Calu3 (cell line): ENCODE measurements at places on chromosomes 3 and 15. TPM values are rescaled to one million over a fixed set of nuclear protein-coding genes. Genes with fewer than 3 reads are reported as not detected.

FBXO40 gene
- total RNA-seq: not detected in 2 replicates

IQCF5 gene
- not detected in 2 replicates for total RNA-seq

SPSB4 gene
- not detected in 2 replicates for total RNA-seq

AADACL2 gene
- total RNA-seq: not detected in 2 replicates

- no peak overlapping the region for H3K4me3 ChIP-seq
- no peaks in the 10 kb centered on the region for H3K36me3 ChIP-seq
- H3K27ac ChIP-seq: no peak overlapping the region
- H3K27me3 ChIP-seq: no peaks in the 10 kb centered on the region
- H3K4me1 ChIP-seq: no peaks in the 10 kb centered on the region
These were observed 132.3 kb downstream of the SUCLG2 start for GRCh38 chr3:67522081-67522480.

- H3K4me1 ChIP-seq: peaks cover 39% of the 10 kb centered on the region
- peak overlapping the region; percentile 32 for H3K27ac ChIP-seq
- no peak overlapping the region for H3K4me3 ChIP-seq
- DNase-seq: no peak
- peaks cover 22% of the 10 kb centered on the region for H3K36me3 ChIP-seq
These were observed 9.9 kb downstream of the B3GNT5 start for GRCh38 chr3:183262875-183263378.

DNA sequence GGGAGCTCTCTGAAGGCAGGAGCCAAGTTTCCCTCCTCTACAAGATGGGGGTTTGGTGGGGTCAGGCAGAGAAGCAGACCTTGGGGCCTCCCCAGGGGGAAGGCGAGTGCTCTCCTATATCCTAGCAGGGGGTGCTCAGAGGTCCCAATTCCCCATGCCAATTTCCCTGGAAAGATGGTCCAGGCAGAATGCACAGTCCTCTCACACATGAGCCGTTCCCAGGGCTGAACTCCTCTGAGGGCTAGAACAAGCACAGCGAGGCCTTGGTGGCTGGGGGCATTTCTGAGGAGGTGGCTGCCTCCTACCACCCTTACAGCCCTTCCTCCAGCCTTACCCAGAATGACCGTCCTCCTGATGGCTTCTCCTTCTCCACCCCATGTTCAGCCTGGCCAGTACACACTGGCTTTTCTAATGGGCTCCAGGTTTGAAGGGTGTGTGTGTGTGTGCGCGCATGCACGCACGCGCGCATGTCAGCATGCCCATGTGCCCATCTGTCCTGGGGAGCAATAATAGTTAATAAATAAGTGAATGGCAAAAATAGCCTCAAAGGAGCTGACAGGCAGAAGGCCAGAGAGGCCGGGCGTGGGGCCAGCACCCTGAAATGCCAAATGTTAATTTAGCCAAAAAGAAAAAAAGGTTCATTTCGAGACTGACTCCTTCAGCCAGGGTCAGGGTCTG, 24.4 kb downstream of the ADCY5 start:
- peaks cover 7% of the 10 kb centered on the region for H3K4me1 ChIP-seq
- H3K4me3 ChIP-seq: no peak overlapping the region
- H3K27ac ChIP-seq: no peak overlapping the region

DNA sequence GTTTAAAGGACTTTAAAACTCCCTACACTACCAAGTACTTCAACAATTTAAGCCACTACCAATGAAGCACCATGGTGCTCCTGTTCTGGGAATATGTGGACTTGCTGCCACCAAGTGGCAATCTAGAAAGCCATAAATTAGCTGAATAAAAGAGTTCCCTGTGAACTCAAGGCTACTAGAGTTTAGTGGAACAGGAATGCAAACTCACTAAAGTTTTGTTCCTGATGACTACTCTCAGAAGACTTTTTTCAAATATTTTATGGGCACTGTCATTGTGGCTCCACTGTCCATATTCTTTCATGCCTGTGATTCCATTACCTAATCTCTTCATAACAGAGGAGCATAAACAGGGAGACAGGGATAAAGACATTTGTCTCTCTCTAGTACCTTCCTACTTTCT, 63.9 kb downstream of the TMCC1 start:
- DNase-seq: peak; percentile 65
- no peak overlapping the region for H3K27ac ChIP-seq
- H3K36me3 ChIP-seq: peaks cover 6% of the 10 kb centered on the region
- H3K4me3 ChIP-seq: no peak overlapping the region

- H3K27ac ChIP-seq: no peak overlapping the region
- no peaks in the 10 kb centered on the region for H3K4me1 ChIP-seq
- no peak for DNase-seq
- H3K27me3 ChIP-seq: peaks cover 10% of the 10 kb centered on the region
- H3K36me3 ChIP-seq: peaks cover 7% of the 10 kb centered on the region
These were observed 24.9 kb upstream of the ACAD9 start for GRCh38 chr3:128854475-128854874.

GRCh38 chr15:82021992-82022391, 23.8 kb downstream of the MEX3B start:
- H3K4me1 ChIP-seq: no peaks in the 10 kb centered on the region
- no peak for DNase-seq
- H3K27me3 ChIP-seq: peaks cover 68% of the 10 kb centered on the region
- no peak overlapping the region for H3K4me3 ChIP-seq

DNA sequence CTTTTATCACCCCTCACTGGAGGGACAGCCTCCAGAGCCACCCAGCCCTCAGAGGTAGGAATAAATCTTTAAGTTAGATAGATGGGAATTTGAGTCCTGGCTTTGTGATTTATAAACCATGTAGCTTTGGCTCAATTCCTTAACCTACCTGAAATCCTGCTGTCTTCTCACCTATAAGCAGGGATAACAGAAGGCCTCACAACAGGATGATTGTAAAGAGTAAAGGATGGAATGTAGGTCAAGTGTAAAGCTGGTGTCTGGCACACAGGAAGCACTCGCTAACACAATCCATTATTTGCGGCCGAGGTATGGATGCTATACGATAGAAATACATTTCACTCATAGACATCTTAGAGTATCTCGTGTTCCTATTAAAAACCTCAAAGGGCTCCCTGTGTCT, 162.9 kb upstream of the LRTM1 start:
- no peak overlapping the region for H3K27ac ChIP-seq
- no peaks in the 10 kb centered on the region for H3K4me1 ChIP-seq
- H3K4me3 ChIP-seq: no peak overlapping the region
- no peak for DNase-seq
- no peaks in the 10 kb centered on the region for H3K36me3 ChIP-seq

DNA sequence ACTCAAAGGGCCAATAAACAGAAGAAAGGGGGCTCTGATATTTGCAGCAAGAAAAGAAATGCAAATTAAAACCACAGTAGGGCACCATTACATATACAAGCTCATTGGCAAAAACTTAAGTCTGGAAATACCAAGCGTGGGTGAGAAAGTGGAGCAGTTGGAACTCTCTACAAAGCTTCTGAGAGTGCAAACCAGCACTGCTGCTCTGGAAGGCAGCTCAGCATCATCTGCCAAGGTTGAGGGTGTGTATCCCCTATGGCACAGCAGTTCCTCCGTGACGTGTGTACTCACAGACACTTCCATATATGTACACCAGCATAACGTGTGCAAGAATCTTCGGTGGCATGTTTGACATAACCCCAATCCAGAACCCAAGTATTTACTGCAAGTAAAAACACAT, 271.0 kb upstream of the ATP10A start:
- no peaks in the 10 kb centered on the region for H3K27me3 ChIP-seq
- H3K4me1 ChIP-seq: no peaks in the 10 kb centered on the region
- no peaks in the 10 kb centered on the region for H3K36me3 ChIP-seq

DNA sequence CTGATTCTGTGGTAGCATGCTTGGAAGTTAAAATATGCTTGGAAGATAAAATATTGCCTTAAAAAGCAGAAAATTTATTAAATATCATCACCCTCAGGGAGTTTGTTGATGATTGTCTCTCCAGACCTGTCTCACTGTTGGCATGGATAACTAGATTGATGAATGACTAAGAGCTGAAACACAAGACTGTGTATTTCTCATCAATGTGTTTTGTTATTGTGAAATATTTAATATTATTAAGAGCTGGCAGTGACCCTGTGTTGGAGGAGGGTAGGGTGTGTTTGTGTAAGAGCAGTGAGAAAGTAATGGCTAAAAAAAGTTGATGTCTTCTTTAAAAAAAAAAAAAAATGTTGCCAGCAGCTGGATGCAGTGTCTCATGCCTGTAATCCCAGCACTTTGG, 82.2 kb downstream of the ITPR1 start:
- no peaks in the 10 kb centered on the region for H3K27me3 ChIP-seq
- no peak for DNase-seq
- H3K4me3 ChIP-seq: no peak overlapping the region
- no peaks in the 10 kb centered on the region for H3K4me1 ChIP-seq
- H3K36me3 ChIP-seq: no peaks in the 10 kb centered on the region

DNA sequence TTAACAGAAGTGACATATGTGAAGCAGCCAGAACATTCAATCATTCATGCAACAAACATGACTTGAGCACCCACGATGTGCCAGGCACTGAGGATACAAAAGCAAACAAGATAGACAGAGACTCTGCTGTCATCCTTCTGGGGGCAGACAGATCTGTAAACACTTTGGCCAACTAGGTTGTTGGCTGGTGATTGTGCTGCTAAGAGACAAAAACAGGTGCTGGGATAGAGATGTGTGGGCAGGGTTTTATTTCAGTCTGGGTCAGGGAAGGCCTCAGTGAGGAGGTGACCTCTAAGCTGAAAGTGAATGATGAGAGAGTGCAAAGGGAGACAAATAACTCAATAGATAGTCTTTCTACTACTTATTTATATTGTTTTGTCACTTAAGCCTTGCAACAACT, 147.0 kb upstream of the VEPH1 start:
- DNase-seq: no peak
- no peak overlapping the region for H3K27ac ChIP-seq
- no peaks in the 10 kb centered on the region for H3K4me1 ChIP-seq
- H3K4me3 ChIP-seq: no peak overlapping the region

DNA sequence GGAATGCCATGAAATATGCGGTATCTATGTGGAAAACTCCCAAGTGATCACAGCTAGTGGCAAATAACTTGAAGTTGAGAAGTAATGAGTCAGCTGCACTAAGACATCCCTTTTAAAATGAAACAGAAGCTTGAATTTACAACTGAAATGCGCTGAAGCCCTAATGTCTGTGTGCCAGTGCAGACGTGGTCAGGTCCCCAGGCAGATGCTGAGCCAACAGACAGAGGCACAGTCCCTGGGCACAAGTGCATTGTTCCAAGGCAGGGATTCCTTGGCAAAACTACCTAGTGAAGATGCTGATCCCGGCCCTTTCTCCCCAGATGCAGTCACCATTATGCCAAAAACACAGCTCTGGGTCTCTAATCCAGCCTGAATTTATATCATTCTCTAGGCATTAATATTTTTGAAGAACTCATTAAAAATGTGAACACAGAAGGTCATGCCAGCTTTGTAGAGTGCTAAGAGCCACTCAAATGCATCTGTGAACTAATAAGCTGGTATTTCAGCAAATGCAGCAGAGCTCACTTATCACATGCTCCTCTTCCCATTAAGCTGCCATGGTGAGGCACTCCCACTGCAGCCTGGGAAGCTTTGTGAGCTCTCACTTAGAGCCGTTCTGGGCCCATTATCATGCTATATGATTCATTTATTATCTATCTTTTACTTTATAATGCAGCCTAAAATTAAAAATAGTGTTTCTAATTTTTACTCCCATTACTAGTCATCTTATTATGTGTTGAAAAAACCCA, 200.1 kb downstream of the GABRB3 start:
- no peak for DNase-seq
- no peaks in the 10 kb centered on the region for H3K27me3 ChIP-seq
- no peak overlapping the region for H3K4me3 ChIP-seq
- no peaks in the 10 kb centered on the region for H3K36me3 ChIP-seq
- H3K4me1 ChIP-seq: no peaks in the 10 kb centered on the region
